ENCODE measurements at places on chromosomes 5 and 9. TPM values are rescaled to one million over a fixed set of nuclear protein-coding genes. Genes with fewer than 3 reads are reported as not detected.

DNA sequence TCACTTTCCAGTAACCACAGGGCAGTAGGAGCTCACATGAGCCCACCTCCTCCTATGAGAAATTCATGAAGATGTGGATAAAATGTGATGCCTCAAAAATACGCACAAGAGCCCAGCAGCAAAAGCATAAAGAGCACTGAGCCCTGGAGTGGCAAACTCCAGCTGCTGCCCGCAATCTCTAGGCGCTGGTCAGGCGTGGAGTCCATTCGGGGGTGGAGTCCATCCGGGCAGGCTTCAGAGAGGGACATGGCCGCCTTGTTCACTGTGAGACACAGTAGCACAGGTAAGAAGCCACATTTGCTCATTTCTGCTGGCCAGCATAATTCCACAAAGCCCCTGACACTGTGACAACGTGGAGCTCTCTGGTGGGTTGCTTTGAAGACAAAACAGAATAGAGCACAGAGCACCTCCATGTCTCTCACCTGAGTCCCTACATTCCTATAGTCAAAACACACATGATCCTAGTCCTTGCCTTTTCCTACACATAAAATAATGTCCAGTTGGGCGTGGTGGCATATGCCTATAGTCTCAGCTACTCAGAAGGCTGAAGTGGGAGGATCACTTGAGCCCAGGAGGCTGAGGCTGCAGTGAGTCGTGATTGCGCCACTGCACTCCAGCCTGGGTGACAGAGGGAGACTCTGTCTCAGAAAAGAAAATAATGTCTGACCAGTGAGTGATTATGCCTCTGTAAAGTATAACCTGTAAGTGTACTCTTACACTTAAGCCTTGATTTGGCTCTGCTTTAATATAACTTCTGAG is 365.2 kb downstream of the GADD45G start:
- no peak for DNase-seq

GRCh38 chr5:72151646-72152045 is 44.4 kb downstream of the MAP1B start:
- no peak for DNase-seq

Gene HAVCR2
- 0.62 TPM for total RNA-seq

Gene EPB41L4B
- total RNA-seq, result 7.8 TPM

- no peak for DNase-seq
These were observed 55.3 kb downstream of the SMIM23 start for GRCh38 chr5:171840711-171841522.

- DNase-seq, result no peak
These were observed 999.6 kb upstream of the DMAC1 start for GRCh38 chr9:8799206-8799605.

- DNase-seq, result no peak
These were observed 39.3 kb upstream of the SLC27A6 start for GRCh38 chr5:128925973-128926372.

DNA sequence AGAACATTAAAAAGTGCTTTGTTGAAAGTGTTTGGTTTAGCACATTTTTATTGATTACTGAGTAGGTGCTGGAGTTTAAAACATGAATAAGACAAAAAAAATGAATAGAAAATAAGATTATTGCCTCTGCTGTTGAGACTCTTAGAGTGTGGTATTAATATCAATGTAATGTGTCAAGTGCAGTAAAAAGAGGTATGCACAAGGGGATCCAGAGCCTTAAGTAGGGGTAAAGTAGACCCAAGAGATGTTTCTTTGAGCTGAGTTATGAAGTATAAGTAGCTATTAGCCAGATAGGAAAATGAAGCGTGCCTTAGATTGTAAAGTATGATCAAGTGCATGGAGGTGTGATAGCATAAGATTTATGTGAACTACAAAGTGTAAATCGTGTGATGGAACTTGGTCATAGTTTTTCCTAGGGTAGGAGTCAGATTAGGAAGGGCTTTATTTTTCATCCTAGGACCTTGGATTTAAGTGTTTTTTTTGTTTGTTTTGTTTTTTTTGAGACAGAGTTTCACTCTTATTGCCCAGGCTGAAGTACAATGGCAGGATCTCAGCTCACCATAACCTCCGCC is 45.2 kb downstream of the NSD1 start:
- DNase-seq, result no peak

GRCh38 chr5:151660616-151661495 is 25.9 kb downstream of the SPARC start:
- no peak for DNase-seq

DNA sequence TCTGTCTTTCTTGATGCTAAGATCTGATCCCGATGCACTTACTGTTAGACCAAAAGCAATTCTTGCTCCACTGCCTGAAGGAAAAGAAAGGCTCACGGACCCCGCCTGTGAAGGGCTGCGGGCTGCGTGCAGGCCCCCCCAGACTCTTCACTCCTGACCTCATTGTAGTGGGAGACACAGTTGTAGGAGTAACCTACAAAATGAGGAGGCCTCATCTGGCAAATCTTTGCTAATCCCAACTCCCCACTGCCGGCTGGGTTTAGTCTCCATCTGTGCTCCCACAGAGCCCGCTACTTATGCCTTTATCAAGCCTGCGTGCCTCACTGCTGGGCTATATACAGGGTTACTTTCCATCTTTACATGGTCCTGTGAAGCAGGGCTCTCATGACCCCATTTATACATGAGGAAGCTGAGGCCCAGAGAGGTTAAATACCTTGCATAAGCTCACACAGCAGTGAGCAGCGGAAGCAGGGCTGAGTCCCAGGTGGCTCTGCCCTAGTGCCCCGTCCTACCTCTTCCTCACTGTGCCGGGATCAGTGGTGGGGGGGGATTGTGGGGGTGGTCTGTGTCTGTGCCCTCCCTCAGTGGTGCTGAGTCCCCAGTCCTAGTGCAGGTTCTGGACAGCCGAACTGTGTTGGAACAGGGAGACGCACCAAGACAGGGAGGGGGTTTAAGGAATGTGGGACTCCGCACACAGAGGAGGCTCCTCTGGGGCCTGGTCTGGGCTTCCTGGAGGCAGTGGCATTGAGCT is 43.9 kb upstream of the RNF130 start:
- DNase-seq, result no peak

DNA sequence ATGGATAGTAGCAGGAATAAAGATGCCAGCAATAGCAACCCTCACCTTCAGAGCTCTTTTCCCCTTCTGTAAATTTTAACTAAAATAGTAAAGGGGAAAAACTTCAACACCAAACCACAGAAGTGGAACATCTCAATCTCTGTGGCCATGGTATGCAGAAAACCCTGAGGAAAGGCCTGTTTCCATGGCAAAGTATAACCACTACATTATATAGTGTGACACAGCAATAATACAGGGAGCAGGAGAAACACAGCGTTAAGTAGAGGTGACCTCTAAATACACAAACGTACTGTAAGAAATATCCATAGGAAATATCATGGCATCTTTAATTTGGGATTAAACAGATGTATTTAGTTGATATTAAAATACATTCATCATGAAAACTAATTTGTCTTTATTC is 106.4 kb downstream of the SLC24A2 start:
- DNase-seq, result no peak

DNA sequence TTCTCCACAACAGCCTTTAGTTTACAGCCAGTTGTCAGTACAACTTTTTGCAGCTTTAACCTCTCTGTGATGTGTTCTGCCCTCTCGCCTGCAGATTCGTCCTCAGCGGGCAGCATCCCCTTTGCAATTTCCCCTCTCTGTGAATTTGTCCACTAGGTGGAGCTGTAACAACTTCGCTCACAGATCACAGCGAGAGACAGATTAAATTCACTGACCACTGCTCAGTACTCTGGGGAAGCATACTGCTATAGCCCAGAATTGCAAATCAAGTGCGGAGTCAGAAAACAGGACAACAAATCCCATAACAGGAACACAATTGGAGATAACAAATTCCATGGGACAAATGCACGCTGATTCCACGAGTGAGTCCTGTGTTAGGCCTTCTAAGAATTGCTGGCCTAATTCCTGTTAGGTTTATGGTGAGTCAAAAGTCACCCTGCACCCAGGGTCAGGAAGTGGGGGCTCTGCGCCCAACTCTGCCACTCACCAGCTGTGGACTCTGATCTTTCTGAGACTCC is 2124.9 kb downstream of the MAT2B start:
- peak; percentile 41 for DNase-seq

DNA sequence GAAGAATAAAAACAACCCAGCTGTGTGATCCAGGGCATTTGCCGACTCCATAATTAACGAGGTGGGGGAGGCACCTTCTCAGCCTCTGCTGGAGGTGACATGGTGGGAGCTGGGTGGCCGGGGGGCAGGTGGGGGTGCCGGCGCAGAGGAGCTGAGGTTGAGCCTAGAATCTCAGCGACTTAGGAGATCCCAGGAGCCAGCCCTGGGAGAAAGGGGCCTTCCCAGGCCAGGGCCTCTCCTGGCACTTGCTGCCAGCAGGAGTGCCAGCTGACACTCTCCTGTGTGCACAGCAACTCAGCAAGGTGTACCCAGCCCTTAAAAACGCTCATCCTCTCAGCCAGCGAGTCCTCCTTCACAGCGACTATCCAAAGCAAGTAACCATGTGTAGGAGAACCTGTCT is 62.8 kb upstream of the FCN1 start:
- no peak for DNase-seq

GRCh38 chr9:134052491-134052890 is 15.3 kb downstream of the BRD3 start:
- DNase-seq, result no peak

DNA sequence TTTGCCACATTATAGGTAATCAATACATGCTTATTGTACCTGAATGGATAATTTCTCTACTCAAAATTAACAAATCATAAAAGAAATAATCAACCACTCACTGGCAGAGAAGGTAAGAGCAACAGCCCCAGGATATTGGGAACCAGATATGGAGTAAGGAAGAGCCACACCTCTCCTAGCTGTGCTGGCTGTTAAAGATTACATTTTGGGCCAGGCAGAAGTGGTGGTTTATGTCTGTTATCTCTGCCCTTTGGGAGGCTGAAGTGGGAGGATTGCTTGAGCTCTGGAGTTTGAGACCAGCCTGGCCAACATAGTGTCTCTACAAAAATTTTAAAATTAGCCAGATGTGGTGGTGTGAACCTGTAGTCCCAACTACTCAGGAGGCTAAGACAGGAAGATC is 56.4 kb downstream of the BHMT start:
- no peak for DNase-seq

Gene CCNO
- not detected for total RNA-seq

GRCh38 chr5:153902016-153902415 is 136.7 kb downstream of the FAM114A2 start:
- no peak for DNase-seq

GRCh38 chr9:114496011-114496410 is 9.3 kb downstream of the WHRN start:
- DNase-seq, result no peak

GRCh38 chr9:16689351-16689938 is 181.0 kb downstream of the BNC2 start:
- DNase-seq, result no peak

Gene CCNJL
- total RNA-seq, result 23.1 TPM

- DNase-seq, result no peak
These were observed 678 bp downstream of the SLC26A2 start for GRCh38 chr5:149961186-149961685.

GRCh38 chr5:167785901-167786300 is 505.5 kb upstream of the WWC1 start:
- DNase-seq, result no peak

Gene FREM1
- total RNA-seq, result 11.4 TPM

Gene PCDHA2
- 5.6 TPM for total RNA-seq

Gene PDLIM7
- total RNA-seq, result 113 TPM

Gene GMCL2
- total RNA-seq, result not detected

Gene SMIM33
- total RNA-seq, result not detected

DNA sequence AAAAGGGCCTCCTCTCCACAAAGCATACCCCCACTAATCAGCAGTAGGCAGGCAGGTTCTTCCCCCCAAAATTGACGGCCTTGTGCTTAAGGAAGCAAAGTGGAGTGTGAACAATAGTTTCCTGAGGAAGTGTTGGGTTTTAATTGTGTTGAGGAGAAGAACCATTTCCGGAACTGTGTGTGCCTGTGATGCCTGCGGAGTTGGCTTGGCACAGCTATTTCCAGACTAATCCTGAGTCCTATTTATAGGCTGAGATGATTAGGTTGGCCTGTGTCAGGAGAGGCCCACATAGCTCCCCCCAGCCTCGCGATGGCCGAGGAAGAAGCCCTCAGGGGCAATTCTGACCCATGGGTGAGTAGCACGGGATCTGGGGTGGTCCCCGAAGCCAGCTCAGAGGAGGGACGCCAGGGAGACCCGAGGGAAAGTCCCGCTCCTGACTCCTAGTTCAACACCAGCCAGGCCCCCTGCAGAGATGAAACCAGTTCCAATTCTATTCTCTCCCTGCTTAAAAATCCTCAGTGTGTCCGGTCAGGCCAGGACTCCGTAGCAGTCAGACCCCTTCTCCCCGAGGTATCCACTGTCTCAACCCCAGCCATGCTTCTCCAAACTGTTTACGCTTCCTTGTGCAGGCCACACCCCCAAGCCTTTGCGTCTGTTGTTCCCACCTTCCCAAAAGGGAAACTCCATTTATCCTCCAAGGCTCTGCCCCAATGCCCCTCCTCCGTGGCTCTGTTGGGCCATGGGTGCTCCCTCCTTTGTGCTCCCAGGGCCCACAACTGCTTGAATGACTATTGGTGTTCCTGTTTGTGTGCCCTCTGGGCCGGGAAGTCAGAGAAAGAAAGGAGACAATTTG is 18.1 kb downstream of the GSN start:
- DNase-seq, result no peak

DNA sequence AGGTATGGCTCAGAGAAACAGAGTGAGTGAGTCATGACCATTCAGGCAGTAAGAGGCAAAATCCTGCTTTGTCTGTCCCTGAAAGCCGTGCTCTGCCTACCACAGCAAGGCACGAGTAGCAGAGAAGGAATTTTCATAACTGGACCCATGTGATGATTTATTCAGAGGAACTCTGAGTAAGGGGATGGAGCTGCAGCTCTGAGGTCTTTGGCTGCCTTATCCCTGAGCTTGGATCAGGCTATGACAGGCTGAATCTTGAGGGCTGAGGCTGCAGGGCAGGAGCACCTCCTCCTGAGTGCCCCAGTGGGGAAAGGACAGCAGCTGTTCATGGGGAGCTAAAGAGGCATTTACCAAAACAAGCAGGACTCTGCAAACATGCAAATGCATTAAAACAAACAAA is 183.4 kb downstream of the PAPPA start:
- DNase-seq, result no peak

DNA sequence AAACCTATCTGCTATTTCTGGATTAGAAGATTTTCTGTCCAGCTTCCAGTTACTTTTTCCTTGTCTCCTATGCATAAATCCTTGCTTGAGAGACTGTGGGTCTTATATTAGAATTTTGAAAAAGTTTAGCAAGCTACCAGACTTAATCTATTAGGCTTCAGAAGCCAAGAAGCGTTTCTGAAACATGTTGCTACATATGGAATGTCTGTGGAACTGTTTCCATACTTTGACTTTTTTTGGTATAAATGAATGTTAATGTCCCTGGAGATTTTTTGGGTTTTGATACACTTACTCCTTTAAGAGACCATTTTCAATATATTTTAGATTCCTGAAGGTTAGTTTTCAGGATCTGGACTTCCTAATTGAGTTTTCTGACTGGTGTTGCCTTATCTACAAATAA is 191.4 kb upstream of the SGCD start:
- DNase-seq, result no peak

DNA sequence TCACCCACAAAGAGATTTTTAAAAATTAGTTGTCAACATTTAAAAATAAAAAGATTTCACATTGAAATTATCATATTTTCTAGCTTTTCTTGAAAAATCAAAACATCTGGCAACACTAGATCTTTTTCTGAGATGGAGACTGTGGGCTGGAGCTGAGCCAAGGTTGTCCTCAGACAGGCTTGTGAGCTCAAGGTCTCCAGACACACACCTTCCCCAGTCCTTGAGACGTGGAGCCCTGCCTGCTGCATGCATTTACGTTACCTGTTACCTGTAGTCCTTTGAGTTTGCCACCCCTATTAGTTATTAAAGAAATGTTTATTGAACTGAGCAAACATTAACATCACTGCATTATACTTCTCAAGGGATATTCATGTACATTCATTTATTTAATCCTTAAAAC is 87.5 kb upstream of the TLE1 start:
- DNase-seq, result no peak

Gene ARL14EPL
- total RNA-seq, result not detected

Data from progenitor cell of endocrine pancreas (in vitro differentiated cells).